ENCODE measurements at places on chromosomes 2 and 18.

DNA sequence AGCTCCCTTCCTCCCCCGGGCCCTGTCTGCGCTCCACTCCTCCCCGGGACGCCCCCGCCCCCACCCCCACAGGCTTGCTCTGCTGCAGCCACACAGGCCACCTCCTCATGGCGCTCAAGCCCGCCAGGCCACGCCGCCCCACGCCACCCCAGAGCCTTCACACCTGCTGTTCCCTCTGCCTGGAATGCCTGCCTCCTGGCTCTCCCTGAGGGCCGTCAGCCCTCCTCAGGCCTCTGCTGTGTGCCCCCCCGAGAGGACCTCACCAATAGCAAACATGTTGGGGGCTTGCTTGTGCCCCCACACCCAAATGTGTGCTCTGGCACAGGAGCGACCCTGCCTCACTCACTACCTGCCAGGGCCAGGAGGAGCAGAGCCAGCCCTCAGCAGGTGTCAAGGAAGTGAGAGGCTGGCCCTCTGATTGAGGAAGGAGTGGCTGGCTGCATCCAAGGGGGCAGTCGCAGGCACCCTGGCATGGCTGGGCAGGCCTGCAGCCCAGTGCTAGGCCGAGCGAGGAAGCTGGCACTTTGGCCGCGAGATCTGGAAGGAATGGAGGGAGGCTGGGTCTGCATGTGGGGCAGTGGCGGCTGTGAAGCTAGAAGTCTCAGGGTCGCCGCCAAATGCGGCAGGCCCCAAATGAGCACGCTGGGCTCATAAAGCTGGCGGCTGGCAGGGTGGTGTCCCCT is 86.5 kb downstream of the INHBB start:
- DNase-seq = no peak

GRCh38 chr2:66105066-66105753 is 329.7 kb upstream of the MEIS1 start:
- no peak for DNase-seq

GRCh38 chr2:55885127-55885943 is 38.2 kb downstream of the EFEMP1 start:
- DNase-seq = peak; percentile 65

DNA sequence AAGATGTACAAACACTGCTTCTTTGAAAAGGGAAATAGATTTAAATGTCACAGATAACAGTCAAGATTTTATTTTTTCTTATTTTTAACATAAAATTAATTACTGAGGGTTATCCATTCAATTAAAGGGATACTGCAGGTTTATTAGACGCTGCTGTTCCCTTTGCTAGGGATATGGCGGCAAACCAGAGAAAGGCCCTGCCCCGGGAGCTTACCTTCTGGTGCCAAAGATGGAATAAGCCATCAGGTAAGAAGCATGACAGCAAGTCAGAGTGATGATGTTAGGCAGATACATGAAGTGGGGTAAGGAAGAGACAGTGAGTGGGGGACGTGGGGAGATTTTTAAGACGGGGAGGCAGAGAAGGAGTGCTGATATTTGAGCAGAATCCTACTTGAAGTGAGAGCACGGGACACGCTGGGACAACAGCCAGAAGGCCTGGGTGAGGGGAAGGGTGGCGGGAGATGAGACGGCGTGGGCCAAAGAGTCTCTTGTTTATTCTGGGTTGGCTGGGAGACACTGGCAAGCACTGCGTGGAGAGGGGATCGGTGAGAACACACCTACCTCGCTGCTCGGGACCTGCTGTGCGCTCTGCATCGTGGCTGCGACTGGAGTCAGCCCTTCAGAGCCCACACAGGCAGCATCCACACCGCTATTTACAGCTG is 250.5 kb upstream of the TMEM200C start:
- no peak for DNase-seq

GRCh38 chr18:44781886-44782285 is 101.2 kb downstream of the SETBP1 start:
- no peak for DNase-seq

GRCh38 chr2:233122541-233122940 is 62.4 kb downstream of the INPP5D start:
- DNase-seq = no peak

- no peak for DNase-seq
Measured at GRCh38 chr2:239003624-239004273, 155.9 kb downstream of the TWIST2 start.

DNA sequence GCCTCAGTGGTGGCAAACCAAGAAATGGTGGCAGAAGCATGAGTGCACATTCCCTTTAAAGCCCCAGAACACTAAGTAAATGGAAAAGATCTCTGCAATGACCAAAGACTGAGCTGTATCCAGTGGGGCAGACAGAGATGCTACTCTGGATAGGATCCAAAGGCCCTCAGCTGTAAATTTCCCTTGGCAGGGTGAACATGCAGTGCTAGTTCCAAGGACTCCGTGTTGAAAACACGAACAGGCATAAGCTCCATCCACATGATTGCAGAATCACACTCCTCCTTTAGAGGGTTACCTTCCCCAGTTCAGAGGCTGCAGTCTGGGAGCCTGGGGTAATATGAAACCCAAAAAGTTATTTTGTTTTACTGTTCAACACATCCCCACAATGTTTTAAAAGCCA is 98.6 kb upstream of the KLF7 start:
- no peak for DNase-seq

All from AG04450 (cell line).